ENCODE measurements at places on chromosomes 13 and 19.

GRCh38 chr13:97506511-97506910 lies 72.5 kb downstream of the RAP2A start:
- no peak for DNase-seq

DNA sequence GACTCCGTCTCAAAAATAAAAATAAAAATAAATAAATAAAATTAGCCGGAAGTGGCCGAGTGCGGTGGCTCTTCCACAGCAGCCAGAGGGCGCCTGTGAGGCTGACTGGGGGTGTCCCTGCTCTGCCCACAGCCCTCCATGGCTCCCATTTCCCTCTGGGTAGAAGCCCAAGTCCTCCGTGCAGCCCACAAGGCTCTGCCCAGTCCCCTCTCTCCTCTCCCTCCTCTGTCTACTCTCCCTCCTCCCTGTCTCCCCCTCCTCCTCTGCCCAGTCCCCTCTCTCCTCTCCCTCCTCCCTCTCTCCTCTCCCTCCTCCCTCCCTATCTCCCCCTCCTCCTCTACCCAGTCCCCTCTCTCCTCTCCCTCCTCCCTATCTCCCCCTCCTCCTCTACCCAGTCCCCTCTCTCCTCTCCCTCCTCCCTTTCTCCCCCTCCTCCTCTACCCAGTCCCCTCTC lies 20.4 kb downstream of the MISP start:
- DNase-seq, result peak; percentile 24

DNA sequence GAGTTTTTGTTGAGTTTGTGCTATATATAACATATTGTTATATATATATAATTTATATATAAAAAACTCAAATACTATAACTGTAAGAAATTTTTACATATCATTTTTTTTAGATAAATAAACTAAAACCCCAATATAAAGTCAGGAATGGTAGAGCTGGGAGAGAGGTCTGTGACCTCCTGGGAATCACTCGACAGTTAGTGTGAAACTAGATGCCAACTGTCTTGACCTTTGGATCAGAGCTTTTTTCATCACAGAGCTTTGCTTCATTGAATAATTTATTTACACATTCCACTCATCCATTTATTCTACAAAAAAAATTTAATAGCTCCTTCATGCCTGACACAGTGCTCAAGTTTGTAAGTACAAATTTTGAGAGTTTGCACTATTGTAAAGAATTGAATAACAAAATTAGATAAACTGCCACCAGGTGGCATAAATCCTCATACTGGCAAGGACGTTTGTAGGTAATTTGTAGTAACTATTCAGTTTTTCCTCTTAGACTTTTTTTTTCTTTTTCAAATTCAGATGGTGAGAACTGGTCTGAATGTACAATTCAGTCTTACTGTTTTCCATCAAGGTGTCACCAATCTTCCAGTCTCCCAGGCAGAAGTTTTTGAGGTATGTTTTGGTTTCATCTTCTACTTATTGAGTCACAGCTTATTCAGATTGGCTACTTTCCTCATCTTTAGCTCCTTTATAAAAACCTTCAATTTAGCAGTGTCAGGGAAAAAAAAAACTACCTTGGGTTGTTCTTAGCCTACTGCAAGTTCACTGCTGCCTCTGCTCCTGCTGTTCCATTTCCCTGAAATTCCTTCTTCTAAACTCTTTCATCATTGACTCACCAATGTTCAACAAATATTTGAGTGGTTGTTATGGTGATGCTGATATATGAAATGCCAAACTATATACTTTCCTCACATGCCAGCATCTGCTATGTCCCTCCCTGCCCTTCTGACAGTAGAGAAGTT lies 28.7 kb downstream of the LACC1 start:
- peak; percentile 3 for DNase-seq

DNA sequence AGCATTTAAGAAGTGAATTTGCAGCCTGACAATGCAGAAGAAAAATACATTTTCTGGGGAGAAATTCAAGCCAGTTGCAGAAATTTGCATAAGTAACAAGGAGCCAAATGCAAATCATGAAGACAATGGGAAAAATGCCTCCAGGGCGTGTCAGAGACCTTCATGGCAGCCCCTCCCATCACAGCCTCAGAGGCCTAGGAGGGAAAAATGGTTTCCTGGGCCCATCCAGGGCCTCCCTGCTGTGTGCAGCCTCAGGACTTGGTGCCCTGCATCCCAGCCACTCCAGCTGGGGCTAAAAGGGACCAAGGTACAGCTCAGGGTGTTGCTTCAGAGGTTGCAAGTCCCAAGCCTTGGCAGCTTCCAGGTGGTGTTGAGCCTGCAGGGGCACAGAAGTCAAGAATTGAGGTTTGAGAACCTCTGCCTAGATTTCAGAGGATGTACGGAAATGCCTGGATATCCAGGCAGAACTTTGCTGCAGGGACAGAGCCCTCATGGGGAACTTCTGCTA lies 16.7 kb upstream of the ITM2B start:
- no peak for DNase-seq

- DNase-seq, result no peak
Observed at GRCh38 chr19:1362387-1363257, 21.1 kb upstream of the NDUFS7 start.

- DNase-seq, result no peak
Observed at GRCh38 chr13:99959540-99960230, 11.9 kb downstream of the ZIC5 start.

- no peak for DNase-seq
Observed at GRCh38 chr19:23222998-23223652, 27.1 kb downstream of the ZNF724 start.

DNA sequence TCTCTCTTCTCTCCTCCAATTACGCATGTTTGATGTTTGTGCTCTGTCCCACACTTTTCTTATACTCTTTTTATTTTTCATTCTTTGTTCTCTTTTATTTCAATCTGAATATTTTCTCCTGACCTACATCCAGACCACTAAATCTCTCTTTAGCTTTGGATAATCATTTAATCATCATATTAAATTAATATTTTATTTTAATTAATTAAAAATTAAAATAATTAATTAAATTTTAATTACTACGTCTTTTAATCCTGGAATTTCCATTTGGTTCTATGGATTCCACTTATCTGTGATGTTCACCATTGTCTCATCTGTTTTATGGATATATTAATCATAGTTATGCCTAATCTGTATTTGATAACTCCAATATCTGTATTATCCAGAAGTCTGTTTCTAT lies 62.4 kb downstream of the SPACA7 start:
- DNase-seq, result no peak

DNA sequence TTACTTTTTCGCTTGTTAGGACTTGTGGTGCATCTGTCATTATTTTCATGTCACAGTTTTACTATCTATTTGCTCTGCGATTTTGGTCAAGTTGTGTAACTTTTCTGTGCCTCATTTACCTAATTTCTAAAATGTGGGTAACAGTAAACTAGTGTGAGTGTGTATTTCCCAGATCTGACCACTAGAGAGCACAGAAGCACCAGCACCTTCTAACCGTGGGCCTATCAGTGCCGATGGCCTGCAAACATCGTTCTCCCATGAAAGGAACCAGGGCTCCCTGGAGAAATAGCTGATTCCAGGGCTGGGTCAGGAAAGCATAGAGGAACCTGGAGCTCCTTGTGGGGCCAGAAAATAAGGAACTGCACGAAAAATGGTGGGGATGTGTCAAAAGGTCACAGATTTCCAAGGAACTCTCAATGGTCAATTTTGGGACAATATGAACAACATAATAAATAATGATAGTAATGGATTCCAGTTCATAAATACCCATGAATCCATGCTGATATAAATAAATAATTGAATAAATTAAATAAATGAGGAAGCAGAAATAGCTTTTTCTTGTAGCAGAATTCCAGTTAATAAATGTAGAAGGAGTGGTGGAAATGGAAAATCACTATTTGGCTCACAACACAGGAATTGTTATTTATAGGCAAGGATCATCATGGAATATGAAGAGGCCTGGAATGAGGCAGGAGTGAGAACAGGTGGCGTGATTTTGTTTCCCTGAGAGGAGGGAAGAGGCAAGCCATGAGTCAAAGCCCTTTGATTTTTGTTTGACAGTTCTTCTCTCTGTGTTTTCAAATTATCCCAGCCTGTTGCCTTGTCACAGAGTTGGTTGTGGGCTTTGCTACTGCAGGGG lies 31.1 kb downstream of the CEACAM8 start:
- DNase-seq, result peak; percentile 37

DNA sequence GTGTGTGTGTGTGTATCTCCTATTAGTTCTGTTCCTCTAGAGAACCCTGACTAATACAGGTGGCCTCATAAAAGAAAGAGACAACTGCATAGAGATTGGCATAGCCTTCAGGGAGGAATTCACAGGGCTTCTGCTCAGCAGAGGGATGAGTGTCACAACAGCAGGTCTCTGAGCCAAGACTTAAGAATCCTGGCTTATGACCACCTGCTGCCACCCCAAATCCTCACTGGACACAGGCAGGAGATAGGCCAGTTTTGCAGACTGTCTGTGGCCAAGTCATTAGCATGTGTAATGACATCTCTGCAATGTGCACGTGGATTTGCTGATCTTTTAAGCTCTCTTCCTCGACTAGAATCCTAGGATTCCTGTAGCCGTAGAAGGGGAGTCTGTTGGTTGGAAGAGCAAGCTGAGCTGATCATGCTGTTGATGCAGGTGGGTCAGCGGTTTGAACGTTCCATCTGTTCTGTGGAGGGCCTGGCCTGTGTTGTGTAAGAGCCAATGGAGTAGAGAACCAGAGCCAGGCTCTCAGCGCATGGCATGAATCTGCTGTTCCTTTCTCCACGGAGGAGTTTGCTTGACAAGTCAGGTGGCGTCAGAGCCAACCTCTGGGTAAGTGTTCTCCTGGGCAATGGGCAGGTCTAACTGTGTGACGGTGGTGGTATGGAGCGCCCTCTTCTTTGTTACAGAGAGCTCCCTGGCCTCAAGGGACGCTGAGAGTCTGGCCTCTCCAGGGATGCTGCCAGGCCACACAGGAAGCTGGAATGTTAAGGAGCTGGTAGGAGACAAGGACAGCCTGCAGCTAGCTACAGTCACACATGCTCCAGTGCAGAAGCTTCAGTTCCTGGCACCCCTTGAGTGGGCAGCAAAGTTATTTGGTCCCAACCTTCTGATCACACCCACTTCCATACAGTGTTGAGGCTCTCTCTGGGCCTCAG lies 503.1 kb downstream of the FOXO1 start:
- no peak for DNase-seq

DNA sequence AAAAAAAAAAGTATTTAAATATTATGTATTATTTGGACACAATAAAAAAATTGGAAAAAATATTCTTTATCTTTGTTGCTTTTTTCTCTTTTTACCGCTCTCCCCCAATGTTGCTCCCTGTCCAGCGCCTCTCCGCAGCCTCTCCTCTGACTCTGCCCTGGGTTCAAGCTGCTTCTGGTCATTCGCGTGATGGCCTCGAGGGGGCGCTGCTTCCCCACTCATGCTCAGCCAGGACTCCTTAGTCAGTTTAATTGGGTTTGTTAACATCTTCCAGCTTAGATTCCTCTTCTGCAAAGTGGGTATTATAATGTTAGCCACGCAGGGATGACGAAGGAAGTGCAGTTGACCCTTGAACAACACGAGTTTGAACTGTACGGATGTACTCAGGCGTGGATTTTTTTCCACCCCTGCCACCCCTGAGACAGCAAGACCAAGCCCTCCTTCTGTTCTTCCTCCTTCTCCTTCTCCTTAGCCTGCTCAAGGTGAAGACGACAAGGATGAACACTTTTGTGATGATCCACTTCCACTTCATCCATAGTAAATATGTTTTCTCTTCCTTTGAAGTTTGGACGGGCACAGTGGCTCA lies 4.9 kb upstream of the NWD1 start:
- peak; percentile 40 for DNase-seq

GRCh38 chr19:6271721-6272410 lies 7.9 kb downstream of the MLLT1 start:
- no peak for DNase-seq

DNA sequence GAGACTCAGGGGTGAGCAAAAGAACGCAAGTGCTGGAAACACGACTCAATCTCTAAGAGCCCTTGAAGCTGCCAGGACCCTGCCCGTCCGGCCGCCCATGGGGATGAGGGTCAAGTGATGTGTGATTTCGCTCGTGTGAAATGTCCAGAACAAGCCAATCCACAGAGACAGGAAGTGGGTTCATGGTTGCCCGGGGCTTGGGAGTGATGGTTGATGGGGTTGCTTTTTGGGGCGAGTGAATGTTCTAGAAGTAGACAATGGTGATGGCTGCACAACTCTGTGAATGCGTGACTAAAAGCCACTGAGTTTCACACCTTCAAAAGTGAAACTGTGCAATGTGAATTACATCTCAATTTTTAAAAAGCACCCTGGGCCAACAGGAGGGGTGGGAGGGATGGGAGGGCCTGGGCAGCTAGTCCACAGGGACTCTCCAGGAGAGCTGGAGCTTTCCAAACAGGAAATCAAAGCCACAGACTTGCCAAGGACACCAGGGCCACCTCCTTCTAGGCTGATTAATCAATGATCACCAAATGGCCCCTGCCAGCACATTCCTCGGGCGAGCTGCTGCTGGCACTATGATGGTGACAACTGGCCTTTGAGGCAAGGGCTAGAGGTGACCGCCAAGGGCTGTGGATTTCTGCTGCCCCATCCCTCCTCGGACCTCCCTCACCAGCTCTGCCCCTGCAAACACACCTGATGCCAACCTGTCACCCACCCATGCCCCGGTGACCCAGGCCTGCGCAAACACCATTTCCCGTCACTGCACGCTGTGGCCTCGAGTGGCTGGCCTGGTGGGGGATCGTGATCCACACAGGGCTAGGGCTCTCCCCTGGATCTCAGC lies 14.0 kb downstream of the DPP9 start:
- DNase-seq, result peak; percentile 4

GRCh38 chr19:2337329-2337707 lies 8.8 kb downstream of the SPPL2B start:
- no peak for DNase-seq

GRCh38 chr13:33139184-33139583 lies 123.0 kb downstream of the KL start:
- no peak for DNase-seq

DNA sequence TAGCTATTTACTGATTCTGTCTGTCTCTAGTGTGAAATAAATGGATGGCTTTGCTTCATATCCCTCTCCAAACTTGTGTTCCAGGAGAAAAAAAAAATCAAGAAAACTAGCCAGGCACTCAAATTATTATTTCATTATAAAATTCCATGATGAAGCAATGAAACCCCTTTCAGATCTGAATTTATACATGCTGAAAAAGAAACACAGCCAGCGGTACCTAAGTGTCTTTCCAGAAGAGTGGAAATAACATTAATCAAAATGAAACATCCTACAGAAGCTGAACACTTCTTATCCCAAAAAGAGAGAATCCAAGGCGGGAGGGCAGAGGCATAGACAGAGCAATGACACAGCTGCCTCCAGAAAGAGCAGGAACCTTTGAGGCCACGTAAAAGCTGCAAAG lies 15.9 kb downstream of the ENOX1 start:
- DNase-seq, result no peak

GRCh38 chr19:11446652-11447301 lies 11.3 kb downstream of the PRKCSH start:
- DNase-seq, result no peak

DNA sequence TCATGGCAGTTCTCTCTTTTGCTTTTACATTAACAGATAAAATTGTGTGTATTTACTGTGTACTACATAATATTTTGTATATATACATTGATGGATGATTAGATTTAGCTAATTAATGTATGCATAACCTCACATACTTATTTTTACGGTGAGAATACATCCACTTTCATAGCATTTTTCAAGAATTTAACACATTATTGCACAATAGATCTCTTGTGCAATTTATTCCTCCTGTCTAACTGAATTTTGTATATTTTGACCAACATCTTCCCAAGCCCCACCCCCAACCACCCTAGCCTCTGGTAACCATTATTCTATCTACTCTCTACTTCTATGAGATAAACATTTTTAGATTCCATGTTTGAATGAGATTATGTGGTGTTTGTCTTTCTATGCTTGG lies 194.7 kb downstream of the RBM26 start:
- no peak for DNase-seq

- DNase-seq, result no peak
Observed at GRCh38 chr19:3671680-3672574, 28.3 kb downstream of the PIP5K1C start.

GRCh38 chr13:44336934-44337333 lies 36.7 kb upstream of the SERP2 start:
- DNase-seq, result no peak
